ENCODE measurements at places on chromosomes 11 and 22.

DNA sequence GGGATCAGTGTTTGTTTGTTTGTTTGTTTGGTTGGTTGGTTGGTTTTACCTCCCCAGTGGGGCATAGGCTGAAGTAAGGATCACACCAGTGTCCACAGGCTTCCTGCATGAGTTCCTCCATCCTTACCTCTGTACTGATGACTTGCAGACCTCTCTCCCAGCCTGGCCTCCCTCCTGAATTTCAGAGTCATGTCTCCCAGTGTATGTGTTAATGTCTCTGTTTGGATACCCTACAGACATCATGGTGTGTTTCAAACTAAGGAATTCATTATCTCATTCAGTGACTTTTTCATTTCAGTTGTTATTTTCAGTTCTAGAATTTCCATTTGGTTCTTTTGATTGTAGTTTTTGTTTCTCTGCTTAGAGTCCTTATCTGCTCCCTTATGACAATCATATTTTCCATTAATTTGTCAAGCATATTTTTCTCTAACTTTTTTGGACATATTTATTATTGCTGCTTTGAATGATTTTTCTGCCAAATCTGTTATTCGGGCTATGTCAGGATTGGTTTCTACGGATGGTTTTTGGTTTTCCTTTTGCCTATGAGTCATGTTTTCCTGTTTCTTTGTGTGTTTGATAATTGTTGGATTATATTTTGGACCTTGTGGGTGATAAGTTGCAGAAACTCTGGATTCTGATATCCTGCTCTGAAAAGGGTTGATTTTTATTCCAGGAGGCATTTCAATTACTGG is 23.6 kb downstream of the MYEOV start:
- H3K27ac ChIP-seq = no peak overlapping the region
- peaks cover 3% of the 10 kb centered on the region for H3K36me3 ChIP-seq
- no peak for DNase-seq
- H3K4me1 ChIP-seq = peaks cover 4% of the 10 kb centered on the region

- no peak overlapping the region for H3K27ac ChIP-seq
- DNase-seq = no peak
Observed at GRCh38 chr11:129314371-129314770, 61.3 kb upstream of the BARX2 start.

DNA sequence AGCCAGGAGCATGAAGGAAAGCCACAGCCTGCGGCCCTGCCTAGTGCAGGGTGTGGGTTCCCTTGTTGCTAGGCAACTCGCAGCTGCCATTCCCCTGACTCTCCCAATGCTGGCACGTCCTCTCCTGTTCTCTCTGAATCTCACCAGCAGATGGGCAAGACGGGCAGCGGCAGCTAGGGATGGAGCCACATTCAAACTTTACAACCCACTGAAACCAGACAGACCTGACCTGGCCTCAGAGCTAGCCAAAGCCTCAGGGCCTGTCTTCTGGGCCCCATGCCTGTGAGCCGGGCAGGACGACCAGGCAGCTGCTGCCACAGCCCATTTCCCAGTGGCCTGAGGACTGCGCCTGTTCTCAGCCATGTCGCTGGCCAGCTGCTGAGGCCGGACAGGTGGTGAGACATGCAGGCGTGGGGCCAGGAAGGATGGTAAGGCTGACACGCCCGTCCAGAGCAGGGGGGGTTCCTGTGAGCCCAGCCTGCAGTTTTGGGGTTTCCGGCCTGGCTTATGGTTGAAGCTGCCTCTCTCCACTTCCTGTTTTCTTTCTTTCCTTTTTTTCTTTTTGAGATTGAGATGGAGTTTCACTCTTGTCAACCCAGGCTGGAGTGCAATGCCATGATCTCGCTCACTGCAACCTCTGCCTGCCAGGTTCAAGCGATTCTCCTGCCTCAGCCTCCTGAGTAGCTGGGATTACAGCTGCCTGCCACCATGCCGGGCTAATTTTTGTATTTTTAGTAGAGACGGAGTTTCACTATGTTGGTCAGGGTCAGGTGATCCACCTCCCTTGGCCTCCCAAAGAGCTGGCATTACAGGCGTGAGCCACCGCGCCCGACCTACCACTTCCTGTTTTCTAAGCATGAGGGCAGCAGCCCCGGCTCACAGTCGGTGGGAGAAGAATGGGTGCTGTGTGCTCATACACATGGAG is 4.1 kb downstream of the SUN2 start:
- peak overlapping the region; percentile 99 for H3K27ac ChIP-seq
- DNase-seq = peak; percentile 78
- H3K27me3 ChIP-seq = no peaks in the 10 kb centered on the region
- H3K4me1 ChIP-seq = peaks cover 34% of the 10 kb centered on the region

DNA sequence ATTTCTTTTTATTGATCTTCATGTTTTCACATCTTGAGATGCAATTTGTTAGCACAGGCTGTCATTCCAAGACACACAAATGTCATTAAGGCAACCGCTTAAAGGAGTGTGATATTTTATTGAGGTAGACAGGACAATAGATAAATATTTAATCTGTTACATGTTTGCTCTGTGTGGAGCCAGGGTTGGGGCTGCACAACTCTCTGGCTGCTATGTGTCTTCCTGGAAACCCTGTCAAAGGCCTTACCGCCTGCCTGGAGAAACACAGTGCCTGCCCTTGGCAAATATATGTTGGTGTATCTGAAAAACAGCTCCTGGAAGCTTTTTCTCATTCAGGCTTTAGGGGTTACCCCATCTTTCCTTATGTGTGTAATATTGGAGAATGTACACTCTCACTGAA is 139.7 kb upstream of the TEAD1 start:
- H3K36me3 ChIP-seq = no peaks in the 10 kb centered on the region
- H3K27me3 ChIP-seq = peaks cover 10% of the 10 kb centered on the region
- no peak overlapping the region for H3K4me3 ChIP-seq
- H3K27ac ChIP-seq = no peak overlapping the region

- H3K4me3 ChIP-seq = peak overlapping the region; percentile 80
- peaks cover 23% of the 10 kb centered on the region for H3K4me1 ChIP-seq
- DNase-seq = peak; percentile 66
- peaks cover 24% of the 10 kb centered on the region for H3K27me3 ChIP-seq
- peaks cover 4% of the 10 kb centered on the region for H3K36me3 ChIP-seq
Observed at GRCh38 chr11:14380947-14381561, 22.1 kb upstream of the RRAS2 start.

- no peak for DNase-seq
- H3K27me3 ChIP-seq = peaks cover 28% of the 10 kb centered on the region
Observed at GRCh38 chr22:16789860-16790493, 35.2 kb downstream of the XKR3 start.

DNA sequence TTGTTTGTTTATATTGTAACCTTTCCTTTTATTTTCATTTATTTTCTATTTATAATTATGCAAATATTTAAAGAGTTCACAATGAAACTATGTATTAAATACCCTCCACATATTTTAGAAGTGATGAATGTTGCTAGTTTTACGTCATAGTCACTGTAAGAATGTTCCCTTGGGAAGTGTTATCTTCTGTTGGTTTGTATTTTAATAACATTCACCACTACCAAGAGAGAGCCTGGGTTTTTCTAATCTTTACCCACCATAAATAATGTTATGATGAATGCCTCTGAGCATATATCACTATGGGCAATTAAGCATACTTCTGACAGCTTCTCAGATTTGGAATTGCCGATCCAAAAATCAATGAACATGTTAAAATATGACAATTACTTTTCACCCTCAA is 80.7 kb downstream of the GGT1 start:
- no peak for DNase-seq
- no peaks in the 10 kb centered on the region for H3K4me1 ChIP-seq
- H3K27me3 ChIP-seq = peaks cover 77% of the 10 kb centered on the region
- no peaks in the 10 kb centered on the region for H3K36me3 ChIP-seq
- H3K27ac ChIP-seq = no peak overlapping the region

GRCh38 chr11:121340032-121340580 is 47.5 kb downstream of the SC5D start:
- peaks cover 2% of the 10 kb centered on the region for H3K36me3 ChIP-seq
- DNase-seq = no peak
- peaks cover 4% of the 10 kb centered on the region for H3K27me3 ChIP-seq
- H3K4me3 ChIP-seq = no peak overlapping the region
- peaks cover 26% of the 10 kb centered on the region for H3K4me1 ChIP-seq

GRCh38 chr22:47990481-47990880 is 1228.0 kb downstream of the TBC1D22A start:
- no peaks in the 10 kb centered on the region for H3K4me1 ChIP-seq
- no peaks in the 10 kb centered on the region for H3K36me3 ChIP-seq
- no peak for DNase-seq
- peaks cover 9% of the 10 kb centered on the region for H3K27me3 ChIP-seq

Measured in activated naive CD8-positive, alpha-beta T cell treated with anti-CD3 and anti-CD28 coated beads, Interleukin-2, amount 10 ng/mL, durations not matched to agents 7 days and 5 days (primary cell).